ENCODE measurements at places on chromosomes 5 and 9. TPM values are rescaled to one million over a fixed set of nuclear protein-coding genes. Genes with fewer than 3 reads are reported as not detected.

SLC1A1 gene
- total RNA-seq = 0.07 TPM

ROPN1L gene
- 5.3 TPM for total RNA-seq

HRH2 gene
- 4.9 TPM for total RNA-seq

DNA sequence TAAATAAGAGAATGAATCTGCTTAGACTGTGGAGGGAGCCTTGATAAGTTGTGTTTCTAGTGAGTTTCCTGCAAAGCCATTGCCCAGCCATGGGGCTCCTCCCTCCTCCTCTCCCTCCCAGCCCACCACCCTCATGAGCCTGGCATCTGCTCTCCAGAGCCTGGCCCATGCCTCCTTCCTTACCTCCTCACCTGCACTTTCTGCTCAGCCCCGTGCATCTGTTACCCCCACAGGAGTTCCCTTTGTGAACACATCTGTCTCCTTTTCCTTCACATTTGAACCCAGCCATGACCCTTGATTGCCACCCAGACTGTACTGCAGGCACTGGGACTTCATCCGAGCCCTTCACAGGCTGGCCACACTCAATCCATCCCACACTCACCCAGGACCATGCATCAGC is 395.6 kb downstream of the IRX2 start:
- no peaks in the 10 kb centered on the region for H3K27me3 ChIP-seq
- no peaks in the 10 kb centered on the region for H3K4me1 ChIP-seq
- H3K27ac ChIP-seq = no peak overlapping the region
- DNase-seq = no peak
- H3K36me3 ChIP-seq = no peaks in the 10 kb centered on the region
- no peak overlapping the region for H3K4me3 ChIP-seq

GRCh38 chr9:125674981-125675973 is 31.7 kb downstream of the MAPKAP1 start:
- no peaks in the 10 kb centered on the region for H3K27me3 ChIP-seq
- no peak for DNase-seq
- H3K36me3 ChIP-seq = peaks cover 4% of the 10 kb centered on the region
- H3K27ac ChIP-seq = peak overlapping the region; percentile 22
- H3K4me1 ChIP-seq = peaks cover 14% of the 10 kb centered on the region

- DNase-seq = no peak
- no peak overlapping the region for H3K4me3 ChIP-seq
- no peak overlapping the region for H3K27ac ChIP-seq
- H3K36me3 ChIP-seq = no peaks in the 10 kb centered on the region
- no peaks in the 10 kb centered on the region for H3K4me1 ChIP-seq
Measured at GRCh38 chr5:14179446-14179845, 36.3 kb downstream of the TRIO start.

GRCh38 chr9:20217596-20217995 is 404.7 kb downstream of the MLLT3 start:
- no peaks in the 10 kb centered on the region for H3K36me3 ChIP-seq
- no peak overlapping the region for H3K4me3 ChIP-seq
- peaks cover 4% of the 10 kb centered on the region for H3K4me1 ChIP-seq
- no peak for DNase-seq
- H3K27ac ChIP-seq = no peak overlapping the region

- H3K36me3 ChIP-seq = peaks cover 7% of the 10 kb centered on the region
- peak overlapping the region; percentile 68 for H3K27ac ChIP-seq
- H3K27me3 ChIP-seq = no peaks in the 10 kb centered on the region
- no peak for DNase-seq
- H3K4me1 ChIP-seq = peaks cover 15% of the 10 kb centered on the region
Measured at GRCh38 chr9:92720209-92720765, 44.3 kb downstream of the BICD2 start.

- no peak overlapping the region for H3K4me3 ChIP-seq
- no peak for DNase-seq
- no peak overlapping the region for H3K27ac ChIP-seq
Measured at GRCh38 chr9:87278971-87279733, 218.5 kb upstream of the DAPK1 start.

GRCh38 chr5:65186646-65187227 is 295.0 kb downstream of the ADAMTS6 start:
- no peak for DNase-seq
- H3K4me3 ChIP-seq = no peak overlapping the region
- H3K36me3 ChIP-seq = peaks cover 5% of the 10 kb centered on the region

DNA sequence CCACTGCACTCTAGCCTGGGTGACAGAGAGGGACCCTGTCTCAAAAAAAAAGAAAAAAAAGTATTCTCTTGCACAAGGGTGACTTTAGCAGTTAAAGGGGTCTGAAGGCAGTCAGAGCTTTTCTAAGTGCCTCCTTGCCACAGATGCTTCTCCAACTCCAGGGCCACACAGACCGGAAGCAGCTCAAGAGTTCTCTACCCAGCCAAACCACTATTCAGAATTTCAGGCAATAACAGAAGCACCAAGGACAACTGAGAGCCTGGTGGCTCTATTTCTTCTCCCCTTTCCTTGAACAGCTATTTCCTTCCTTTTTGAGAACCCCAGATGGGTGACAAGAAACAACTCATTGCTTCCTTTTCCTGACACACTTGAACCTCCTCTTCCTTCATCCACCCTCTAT is 2.2 kb downstream of the FAM219A start:
- no peak for DNase-seq
- H3K4me1 ChIP-seq = peaks cover 54% of the 10 kb centered on the region
- peaks cover 6% of the 10 kb centered on the region for H3K36me3 ChIP-seq

GRCh38 chr5:33257807-33258429 is 182.8 kb upstream of the TARS1 start:
- H3K4me1 ChIP-seq = no peaks in the 10 kb centered on the region
- H3K27me3 ChIP-seq = no peaks in the 10 kb centered on the region
- no peaks in the 10 kb centered on the region for H3K36me3 ChIP-seq
- no peak overlapping the region for H3K27ac ChIP-seq

All from T-helper 17 cell (primary cell).